ENCODE measurements at places on chromosomes 6 and 20.

GRCh38 chr6:107439406-107439805 is 20.0 kb downstream of the PDSS2 start:
- no peak for DNase-seq

DNA sequence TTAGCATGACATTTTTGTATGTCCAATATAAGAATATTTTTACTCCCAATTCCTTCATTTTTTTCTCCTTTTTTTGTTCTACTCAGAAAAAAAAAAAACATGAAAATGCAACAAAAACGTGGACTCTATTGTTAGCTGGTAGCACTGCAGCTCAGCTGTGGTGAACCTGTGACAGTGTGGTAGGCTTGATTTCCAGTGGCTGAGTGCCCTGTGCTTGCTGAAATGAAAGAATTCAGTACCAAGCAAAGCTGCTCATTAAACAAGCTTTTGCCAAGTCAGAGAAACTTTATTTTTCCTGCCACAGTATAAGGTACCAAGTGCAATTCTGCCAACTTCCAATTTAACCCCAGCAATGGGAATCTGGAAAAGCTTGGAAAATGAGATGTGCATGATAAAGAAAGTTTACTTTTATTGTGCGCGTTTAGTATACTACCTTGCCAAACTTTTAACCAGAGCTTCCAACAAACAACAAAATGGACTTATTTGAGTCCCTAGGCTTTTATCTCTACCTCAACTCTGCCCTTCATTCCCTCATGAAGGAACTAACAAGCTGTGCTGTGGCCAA is 215.2 kb downstream of the SLC35F1 start:
- no peak for DNase-seq

DNA sequence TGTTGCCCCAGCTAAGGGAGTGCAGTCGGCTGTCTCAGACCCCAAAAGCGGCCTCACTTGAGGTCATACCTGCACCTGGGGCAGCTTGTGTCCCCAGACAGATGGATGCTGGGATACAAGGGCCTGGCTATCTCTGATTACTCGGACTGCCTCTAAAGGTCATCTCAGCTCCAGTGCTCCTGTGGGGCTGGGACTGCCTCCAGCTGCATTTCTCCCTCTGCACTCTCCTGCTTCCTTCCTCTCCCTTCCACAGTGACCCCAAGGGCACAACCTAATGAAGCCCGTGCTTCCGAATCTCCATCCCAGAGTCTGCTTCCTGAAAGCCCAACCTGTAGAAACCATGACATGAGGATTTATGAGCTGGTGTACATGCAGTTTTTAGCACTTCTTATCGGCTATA is 22.8 kb upstream of the OCSTAMP start:
- DNase-seq: no peak

- DNase-seq: peak; percentile 29
Observed at GRCh38 chr20:51160821-51161220, 137.9 kb upstream of the KCNG1 start.

- no peak for DNase-seq
Observed at GRCh38 chr20:58839991-58840747, 10.5 kb downstream of the GNAS-AS1 start.

- no peak for DNase-seq
Observed at GRCh38 chr6:2745246-2745645, 5.5 kb downstream of the MYLK4 start.

GRCh38 chr20:21559305-21559704 is 45.4 kb upstream of the NKX2-2 start:
- DNase-seq: no peak

GRCh38 chr20:18645851-18646250 is 58.0 kb downstream of the DTD1 start:
- peak; percentile 79 for DNase-seq

- DNase-seq: no peak
Observed at GRCh38 chr6:56730663-56731529, 88.2 kb upstream of the DST start.

GRCh38 chr6:108115598-108116058 is 41.1 kb upstream of the OSTM1 start:
- DNase-seq: peak; percentile 80

GRCh38 chr6:169145991-169146501 is 107.6 kb downstream of the THBS2 start:
- no peak for DNase-seq

DNA sequence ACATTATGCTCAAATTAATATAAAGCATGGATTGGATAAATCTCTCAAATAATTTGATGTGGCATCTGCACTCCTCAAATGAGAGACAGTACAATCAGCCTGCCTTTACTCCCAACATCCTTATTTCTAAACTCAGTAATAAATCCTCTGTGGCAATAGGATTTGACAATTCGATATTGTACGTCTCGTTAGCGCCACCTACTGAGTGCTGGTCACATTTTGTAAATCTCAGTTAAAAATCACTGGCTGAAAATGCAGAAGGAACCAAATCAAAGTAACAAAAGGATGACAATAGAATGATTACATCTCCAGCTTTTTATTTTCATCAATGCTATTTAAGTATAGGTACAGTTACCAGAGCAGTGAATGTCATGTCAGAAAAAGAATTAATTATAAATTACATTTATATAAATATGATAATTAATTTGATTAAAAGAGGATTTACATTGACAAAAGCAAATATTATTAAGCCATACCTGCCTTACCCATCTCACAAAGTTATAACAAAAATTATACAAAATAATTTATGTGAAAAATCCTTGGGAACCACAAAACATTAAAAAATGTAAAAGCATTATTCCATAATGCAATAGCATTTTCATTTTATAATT is 20.2 kb upstream of the GJE1 start:
- DNase-seq: peak; percentile 74

DNA sequence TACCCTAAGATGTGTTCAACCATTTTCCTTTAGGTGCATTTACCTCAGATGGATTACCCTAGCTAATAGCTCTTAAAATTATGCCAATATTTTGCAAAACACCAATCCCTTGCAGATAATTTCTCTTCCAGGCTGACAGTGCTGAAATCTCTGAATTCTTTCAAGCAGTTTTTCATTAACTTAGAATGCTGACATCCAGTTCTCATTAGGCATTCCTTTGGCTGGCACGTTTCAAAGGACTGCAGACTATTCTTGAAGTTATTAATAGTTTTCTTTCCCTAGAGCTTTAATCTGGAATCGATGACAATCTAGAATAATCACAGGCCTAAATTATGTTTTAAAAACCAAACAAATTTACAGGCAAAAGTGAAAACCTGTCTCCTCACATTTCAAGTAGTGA is 68.3 kb downstream of the SMLR1 start:
- DNase-seq: no peak

DNA sequence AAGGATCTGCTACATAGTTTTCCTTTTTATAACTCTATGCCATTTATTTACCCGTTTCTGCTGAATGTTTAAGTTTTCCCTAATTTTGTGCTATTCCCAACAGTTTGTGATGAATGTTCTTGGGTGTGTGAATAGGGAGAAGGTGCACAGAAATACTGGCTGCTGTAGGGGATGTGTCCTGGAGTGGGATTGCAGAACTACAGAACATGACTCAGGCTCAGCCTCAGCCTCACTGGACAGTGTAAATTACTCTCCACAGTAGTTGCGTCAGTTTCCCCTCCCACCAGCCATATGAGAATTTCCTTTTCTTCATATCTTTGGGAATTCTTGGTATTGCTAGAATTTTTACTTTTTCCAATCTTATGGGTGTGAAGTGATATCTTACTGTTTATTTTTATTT is 57.0 kb downstream of the SLX4IP start:
- no peak for DNase-seq

GRCh38 chr20:41694796-41695195 is 76.6 kb upstream of the CHD6 start:
- DNase-seq: no peak

- no peak for DNase-seq
Observed at GRCh38 chr6:96966100-96966499, 41.6 kb downstream of the KLHL32 start.
